Activated CD8-positive, alpha-beta memory T cell treated with anti-CD3 and anti-CD28 coated beads for 4 hours (primary cell): ENCODE measurements at places on chromosomes 12 and 14.

DNA sequence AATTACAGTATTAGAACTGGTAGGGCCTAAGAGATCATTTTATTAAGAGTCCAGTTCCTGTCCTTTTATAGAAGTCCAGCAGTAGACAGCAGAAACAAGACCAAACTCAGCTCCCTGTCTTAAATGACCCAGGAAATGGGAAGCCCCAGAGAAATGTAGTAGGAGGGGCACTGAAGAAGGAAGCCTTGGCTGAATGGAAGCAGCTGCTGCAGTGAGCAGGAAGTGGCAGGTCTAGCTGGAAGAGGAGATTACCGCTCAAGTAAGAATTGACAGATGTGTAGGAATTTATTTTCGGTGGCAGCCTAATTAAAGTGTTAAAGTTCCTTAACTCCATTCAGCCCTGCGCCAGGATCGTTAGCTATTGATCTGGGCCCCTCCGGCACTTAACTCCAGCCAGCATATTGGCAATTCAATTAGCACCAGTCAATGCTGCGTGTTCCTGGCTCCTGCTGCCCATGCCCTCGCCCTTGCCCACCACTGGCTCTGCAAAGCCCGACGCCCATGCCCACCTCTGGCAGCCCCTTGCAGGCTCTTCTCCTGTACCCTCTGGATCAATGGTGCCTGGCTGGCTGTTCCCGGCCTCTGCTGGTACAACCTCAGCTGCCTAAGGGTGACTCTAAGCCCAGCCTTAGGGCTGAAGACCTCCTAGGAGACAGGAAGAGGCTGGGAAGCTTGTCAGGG lies 21.1 kb downstream of the ZFHX2 start:
- DNase-seq = no peak

DNA sequence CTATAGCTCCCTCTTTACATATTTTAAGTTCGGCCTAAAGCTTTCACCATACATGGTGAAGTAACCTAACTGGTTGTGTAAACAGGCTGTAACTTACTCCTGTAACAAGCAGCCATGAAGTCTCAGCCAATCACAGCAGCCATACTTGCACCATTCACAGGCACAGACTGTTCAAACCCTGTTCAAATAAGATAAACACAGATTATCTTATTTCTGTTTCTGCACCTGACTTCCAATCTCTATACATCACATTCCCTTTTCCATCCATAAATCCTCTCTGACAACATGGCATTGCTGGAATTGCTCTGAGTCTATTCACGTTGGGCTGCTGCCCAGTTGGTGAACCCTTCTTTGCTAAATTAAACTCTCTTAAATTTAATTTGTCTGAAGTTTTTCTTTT lies 34.5 kb upstream of the ARID2 start:
- DNase-seq = no peak

DNA sequence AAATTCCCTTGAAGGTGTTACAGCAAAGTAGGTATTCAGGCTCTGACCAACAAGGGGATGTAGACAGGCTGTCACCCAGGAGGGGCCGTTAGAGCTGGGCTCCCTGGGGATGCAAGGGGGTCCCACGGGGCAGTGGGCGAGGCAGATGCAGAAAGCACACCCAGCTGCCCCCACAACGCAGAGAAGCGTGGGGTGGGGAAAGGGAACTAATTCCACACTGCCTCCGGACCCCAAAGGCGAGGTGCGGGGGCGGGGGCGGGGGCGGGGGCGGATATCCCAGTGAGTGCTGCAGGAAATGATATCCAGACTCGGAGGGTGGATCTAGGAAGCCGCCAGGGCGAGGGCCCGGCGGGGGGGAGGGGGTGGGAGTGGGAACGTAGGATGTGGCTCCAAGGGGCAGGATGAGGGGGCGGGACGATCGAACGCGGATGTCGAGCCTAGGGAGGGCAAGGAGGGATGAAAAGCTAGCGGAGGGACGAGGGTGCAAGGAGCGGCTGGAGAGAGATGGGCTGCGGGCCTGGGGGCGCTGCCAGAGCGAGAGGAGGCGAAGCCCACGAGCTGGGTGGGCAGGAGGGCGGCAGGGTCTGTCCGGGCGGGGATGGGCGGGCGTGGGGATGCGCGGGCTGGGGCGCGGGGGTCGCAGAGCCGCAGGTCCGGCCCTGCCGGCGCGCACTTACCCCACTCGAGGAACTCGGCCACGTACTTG lies 874 bp downstream of the CDC42BPB start:
- no peak for DNase-seq

DNA sequence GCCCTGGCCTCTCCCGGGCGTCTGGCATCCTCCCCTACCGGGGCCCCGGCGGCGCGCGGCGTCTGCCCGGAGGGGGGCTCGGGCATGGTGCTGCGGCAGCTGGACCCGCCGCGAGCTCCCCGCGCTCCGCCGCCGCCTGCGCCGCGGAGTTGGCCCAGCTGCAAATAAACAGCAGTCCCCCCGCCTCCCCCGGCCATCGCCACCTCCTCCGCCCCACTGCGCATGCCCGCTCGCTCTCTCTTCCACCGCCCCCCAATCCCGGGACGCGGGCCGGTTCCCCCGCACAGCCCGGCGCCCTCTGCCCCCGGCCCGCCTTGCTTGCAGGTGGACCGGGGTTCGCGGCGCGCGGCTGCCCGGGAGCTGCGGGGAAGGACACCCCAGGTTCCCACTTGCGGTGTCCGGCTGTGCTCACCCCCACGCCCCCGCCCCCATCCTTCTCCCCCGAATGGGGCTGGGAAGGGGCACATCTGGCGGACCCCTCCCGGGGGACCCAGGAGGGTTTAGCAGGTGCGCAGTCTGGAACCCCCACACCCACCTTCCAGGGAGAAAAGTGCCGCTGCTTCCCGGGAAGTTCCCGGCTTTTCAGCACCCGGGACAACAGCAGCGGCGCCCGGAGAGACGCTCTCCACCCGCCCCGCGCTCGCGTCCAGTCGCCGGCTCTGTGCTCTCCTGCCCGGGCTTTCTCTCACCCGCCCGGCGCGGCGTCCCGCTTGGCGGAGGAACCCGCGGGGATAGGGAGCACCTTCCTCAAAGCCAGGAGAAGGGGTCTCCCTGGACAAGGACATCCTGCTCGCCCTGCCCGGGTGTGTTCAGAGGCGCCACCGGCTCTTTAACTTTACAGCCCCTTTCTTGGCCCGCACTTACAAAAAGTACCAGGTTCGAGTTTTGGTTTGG lies at the start of gene TMTC1:
Gene TMTC1, minus strand, starts transcription at position 170 of the 894 bp plus-strand sequence. CDS start 191 bp downstream, outside the sequence.
- DNase-seq = no peak

DNA sequence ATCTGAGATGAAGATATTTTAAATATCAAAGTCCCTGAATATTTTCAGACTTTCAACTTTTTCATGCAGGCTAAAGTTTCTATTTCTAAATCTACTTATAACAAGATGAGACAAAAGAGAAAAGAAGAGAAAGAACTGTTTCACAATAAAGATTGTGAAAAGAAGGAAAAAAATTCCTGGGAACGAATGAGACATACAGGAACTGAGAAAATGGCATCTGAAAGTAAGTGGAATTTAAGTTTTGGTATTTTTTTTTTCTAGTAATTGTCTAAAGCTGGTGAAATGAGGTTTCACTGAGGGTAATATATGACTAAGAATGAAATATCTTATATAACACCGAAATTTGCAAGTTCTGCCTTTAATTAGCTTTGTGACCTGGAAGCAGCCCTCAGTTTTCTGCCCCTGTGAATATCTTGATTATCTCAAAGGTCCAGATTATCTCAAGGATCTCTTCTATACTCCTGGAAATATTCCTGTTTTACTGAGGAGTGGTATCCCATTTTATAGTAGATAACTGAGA lies 55.7 kb upstream of the PRPF39 start:
- DNase-seq = no peak

GRCh38 chr14:90091393-90091792 lies 29.6 kb downstream of the KCNK13 start:
- no peak for DNase-seq

DNA sequence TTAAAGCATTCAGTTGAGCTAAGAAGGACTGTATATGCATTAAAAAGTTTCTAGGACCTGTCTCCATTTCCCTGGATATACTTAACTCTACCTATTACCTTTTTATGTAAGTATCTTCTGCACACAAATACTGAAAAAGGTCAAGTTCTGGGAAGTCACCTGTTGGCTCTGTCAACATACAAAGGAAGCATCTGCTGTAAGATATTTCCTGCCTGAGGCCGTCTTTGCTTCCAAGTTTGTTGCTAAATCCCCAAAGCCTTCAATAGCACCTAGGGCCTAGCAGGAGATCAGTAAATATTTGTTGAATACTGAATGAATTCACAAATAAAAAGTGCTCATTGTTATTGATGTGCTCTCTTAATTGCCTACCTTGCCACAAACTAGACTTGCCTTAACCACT lies 188.4 kb downstream of the DUSP6 start:
- no peak for DNase-seq

- DNase-seq = no peak
Observed at GRCh38 chr14:74973003-74973653, 17.7 kb upstream of the PGF start.

DNA sequence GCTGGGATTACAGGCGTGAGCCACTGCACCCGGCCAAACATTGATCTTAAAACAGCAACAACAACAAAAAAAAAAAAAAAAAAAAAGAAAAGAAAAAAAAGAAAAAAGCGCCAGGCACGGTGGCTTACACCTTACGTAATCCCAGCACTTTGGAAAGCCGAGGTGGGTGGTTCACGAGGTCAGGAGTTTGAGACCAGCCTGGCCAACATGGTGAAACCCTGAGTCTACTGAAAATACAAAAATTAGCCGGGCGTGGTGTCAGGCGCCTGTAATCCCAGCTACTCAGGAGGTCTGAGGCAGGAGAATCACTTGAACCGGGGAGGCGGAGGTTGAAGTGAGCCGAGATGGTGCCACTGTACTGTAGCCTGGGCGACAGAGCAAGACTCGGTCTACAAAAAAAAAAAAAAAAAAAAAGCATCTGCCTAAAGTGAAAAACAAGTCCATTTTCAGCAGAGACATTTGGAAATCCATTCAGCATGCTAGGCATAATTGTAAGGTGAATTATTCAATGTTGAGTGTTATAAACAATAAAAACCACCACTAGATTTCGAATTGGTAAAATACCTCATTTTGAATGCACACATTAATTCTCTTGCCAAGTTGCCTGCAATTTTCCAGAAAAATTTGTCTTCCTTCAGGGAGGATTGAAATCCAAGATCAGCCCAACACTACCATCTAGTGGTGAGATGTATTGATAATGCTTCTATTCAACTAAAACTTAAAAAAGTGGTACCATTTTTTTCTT lies 8.0 kb upstream of the CERS5 start:
- DNase-seq = no peak

GRCh38 chr12:63905544-63905943 lies 61.0 kb downstream of the SRGAP1 start:
- no peak for DNase-seq

DNA sequence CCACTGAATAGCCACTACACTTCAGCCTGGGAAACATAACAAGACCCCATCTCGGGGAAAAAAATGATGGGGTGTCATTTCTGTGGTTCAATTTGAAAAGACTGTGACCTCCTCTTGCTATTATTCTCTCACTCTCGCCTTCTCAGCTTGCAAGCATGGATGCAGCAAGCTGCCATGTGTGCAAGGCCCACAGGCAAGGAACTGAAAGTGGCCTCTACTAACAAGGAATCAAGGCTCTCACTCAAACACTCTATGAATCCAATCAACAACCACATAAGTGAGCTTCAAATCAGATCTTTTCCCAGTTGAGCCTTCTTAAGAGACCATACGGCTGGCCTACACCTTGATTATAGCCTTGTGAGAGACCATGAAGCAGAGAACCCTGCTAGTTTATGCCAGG lies 17.9 kb upstream of the DHRS7 start:
- DNase-seq = no peak

- DNase-seq = no peak
Observed at GRCh38 chr12:101570047-101570446, 24.7 kb upstream of the MYBPC1 start.

- no peak for DNase-seq
Observed at GRCh38 chr12:7190268-7191055, 976 bp downstream of the PEX5 start.

DNA sequence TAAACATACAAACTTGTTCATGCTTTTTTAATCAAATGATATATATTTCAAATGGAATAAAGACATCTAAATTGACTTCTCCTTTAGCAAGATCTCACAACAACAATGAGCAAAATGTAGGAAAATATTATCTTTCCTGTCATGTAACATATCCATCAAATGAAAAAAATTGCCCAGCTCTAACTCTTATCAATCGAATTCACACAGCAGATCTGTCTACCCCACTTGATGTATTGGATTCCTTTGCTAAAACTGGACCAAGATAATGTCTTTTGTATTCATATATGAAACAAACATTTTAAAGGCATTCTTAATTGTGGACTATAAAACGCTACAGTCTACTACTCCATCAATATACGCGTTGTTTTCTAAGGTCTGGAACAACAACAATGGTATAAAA lies 218.0 kb downstream of the SOX5 start:
- no peak for DNase-seq

DNA sequence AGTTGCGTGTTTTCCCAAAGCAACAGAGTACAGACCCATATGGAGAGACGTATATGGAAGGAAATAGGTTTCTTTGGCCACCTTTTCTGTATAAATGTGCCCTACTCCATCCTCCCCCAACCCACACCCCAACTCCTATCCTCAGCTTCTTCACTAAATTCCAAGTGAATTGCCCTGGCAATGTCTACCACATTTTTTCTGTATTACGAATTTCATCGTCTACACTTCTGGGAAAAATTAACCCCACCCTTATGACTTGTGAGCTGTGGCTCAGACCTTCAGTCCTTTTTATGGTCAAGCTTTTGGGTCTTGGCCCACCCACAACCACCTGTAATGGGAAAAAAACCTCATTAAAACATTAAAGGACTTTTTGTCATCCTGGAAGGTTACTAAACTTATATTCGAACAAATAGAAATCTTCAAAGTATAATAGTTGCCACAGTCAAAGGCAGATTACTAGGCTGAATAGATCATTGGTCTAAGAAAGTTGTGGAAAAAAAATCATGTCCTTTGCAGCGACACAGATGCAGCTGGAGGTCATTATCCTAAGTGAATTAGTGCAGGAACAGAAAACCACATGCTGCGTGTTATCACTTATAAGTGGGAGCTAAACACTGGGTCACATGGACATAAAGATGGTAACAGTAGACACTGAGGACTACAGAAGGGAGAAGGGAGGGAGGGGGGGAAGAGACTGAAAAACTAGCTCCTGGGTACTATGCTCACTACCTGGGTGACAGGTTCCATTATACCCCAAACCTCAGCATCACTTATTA lies 15.7 kb upstream of the NFKBIA start:
- DNase-seq = no peak

DNA sequence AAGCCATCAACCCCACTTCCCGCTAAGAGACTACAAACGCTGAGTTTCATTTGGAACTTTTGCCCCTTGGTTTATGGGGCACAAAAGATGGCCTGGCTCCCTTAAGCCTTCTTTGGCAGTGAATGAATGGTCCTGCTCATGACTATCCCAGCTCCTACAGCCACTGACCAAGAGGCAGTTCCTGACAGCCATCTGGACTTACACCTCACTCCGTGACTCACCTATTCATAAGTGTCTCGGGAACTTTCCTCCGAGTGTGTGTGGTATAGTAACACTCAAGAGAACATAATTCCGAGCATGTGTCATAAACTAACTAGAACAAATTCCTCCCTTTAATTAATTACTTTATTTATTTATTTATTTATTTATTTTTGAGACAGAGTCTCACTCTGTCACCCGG lies 51.9 kb upstream of the NUDT4 start:
- no peak for DNase-seq

GRCh38 chr14:101878211-101878821 lies 86.1 kb upstream of the DYNC1H1 start:
- DNase-seq = no peak

- no peak for DNase-seq
Observed at GRCh38 chr12:106345746-106346145, 11.8 kb upstream of the POLR3B start.
